ENCODE measurements at places on chromosomes 1 and 21.

- no peak for DNase-seq
Measured at GRCh38 chr1:206606867-206607266, 5.4 kb downstream of the EIF2D start.

DNA sequence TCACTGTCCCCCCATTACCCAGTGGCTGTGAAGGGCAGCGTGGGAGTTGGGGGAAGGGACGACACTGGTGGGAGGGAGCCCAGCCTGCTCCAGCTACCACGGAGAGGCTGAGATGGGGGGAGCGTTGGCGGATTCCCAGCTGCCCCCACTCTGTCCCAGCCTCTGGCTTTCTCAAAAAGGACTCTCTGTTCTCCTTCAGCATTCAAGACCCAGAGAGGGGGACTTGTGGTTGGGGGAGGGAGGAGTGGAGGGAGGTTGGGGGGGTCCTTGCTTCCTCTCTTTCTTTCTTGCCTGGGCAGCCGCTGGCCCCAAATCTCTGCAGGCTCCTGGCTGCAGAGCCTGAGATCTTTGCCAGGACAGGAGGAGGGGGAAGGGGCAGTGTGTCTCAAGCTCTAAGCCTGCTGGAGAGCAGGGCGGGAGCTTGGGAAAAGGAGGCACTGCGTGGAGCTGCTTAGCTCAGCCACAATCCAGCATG, 2.2 kb downstream of the ATP1A2 start:
- no peak for DNase-seq

- DNase-seq = no peak
Measured at GRCh38 chr1:225823811-225824261, 13.9 kb downstream of the EPHX1 start.

- DNase-seq = no peak
Measured at GRCh38 chr1:56199061-56199460, 380.3 kb downstream of the PLPP3 start.

DNA sequence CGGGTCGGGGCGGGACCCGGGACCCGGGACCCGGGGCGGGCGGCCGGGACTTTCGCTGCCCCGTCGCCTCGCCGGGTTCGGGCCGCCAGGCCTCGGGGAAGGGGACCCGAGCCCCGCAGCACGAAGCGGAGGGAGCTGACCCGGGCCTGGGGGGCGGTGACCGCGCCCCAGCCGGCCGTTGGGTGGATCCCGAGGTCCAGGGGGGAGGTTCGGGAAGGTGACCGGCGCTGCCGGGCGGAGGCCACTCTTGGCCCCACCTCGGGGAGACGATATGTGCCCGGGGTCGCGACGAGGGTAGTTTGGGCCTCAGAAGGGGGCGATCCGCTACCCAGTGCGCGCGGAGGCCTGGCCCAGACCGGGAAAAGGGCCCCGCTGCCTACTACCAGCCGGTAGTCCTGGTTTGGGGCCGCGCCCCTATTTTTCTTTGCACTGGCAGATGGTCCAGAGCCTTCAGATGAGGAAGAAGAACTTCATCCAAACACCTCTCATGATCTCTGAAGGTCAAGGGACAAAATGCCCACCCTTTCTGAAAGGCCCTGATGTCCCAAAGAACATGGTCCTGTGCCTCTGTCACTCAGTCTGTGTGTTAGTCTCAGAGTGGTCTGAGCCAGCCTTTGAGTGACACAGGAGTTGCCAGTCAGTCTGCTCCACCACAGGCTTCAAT, 766 bp downstream of the AGO4 start:
- DNase-seq = no peak

DNA sequence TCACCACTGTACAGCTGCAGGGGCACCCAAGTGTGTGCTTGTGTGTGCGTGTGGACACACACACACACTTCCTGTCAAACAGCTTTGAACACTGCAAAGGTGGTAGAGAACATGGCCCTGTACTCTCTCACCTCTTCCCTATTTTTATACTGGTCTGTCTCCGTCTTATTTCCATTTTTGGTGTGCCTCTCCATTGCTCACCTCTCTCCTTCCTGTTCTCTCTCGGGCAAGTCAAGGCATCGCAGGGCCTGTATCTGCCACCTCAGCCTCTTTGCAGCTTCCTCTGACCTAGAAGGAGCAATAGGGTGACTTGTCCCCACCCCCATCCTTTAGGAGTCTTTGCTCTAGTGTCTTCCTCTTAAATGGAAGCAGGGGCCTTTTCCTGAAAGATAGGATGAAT, 2.2 kb downstream of the SMCP start:
- DNase-seq = no peak

- DNase-seq = no peak
Measured at GRCh38 chr1:10456048-10456447, 6.2 kb downstream of the CORT start.

GRCh38 chr1:37719572-37720195, 27.4 kb downstream of the CDCA8 start:
- no peak for DNase-seq

DNA sequence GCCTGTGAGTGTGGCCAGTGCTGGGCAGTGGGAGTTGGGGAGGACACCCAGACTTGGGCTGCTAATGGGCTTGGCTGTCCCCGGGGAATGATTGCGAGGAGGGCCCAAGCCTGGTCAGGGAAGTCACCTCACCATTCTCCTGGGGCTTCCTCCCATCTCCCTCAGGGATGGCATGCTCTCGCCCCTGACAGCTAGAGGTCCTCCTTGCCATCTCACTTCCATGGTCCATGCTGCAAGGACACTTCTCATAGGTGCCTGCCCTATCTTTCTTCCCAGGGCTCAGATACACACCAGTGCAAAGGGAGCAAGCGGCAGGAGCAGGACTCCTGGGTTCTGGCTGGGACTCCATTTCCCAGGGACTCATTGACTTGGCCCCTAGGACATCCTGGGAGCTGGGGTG, 4.1 kb downstream of the NTRK1 start:
- no peak for DNase-seq

GRCh38 chr1:64515427-64515826, 45.5 kb downstream of the CACHD1 start:
- DNase-seq = no peak

Measured in stimulated activated CD4-positive, alpha-beta T cell treated with anti-CD3 and anti-CD28 coated beads, Interleukin-12 subunit alpha, Interleukin-12 subunit beta, amount 100 ng/mL, for 24 hours (primary cell).